ENCODE measurements at places on chromosomes 3 and 15.

DNA sequence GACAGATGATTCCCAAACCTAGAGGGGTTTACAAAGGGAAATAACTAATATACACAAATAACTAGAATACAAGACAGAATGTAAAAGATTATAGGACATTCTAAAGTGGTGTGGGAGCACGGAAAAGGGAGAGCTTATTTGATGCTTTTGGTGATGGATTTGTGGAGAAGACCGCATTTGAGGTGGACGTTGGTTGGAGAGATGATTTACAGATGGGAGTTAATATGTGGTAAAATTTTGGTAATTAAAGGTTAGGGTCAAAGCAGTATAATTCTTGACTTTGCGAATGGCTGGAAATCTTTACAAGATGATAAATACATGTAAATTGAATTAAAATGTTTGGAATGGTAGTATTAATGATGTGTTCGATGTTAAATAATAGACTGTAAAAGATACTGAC lies 1.2 kb downstream of the KNL1 start:
- peak; percentile 3 for DNase-seq
- H3K27me3 ChIP-seq: no peaks in the 10 kb centered on the region
- H3K4me3 ChIP-seq: peak overlapping the region; percentile 55
- peaks cover 8% of the 10 kb centered on the region for H3K4me1 ChIP-seq
- no peak overlapping the region for H3K27ac ChIP-seq
- no peaks in the 10 kb centered on the region for H3K36me3 ChIP-seq

DNA sequence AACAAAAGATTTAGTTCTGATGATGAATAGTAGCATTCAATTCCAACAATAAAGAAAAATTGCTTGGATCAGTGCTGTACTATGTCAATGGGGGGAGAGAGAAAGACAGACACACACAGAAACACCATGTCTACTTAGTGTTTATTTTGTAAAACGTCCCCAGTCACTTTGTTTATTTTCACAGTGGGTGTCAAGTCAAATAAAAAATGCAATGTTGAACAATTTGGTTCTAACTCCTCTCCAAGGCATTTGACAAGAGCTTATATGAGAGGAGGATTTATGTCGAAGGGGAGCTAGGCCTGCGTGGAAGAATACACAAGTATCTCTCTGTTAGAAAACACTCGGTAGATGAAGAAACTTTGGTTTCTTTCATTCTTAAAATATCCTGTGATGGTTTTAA lies 201.7 kb upstream of the SLC2A2 start:
- no peak overlapping the region for H3K27ac ChIP-seq
- H3K27me3 ChIP-seq: no peaks in the 10 kb centered on the region
- no peak for DNase-seq
- peaks cover 9% of the 10 kb centered on the region for H3K4me1 ChIP-seq

DNA sequence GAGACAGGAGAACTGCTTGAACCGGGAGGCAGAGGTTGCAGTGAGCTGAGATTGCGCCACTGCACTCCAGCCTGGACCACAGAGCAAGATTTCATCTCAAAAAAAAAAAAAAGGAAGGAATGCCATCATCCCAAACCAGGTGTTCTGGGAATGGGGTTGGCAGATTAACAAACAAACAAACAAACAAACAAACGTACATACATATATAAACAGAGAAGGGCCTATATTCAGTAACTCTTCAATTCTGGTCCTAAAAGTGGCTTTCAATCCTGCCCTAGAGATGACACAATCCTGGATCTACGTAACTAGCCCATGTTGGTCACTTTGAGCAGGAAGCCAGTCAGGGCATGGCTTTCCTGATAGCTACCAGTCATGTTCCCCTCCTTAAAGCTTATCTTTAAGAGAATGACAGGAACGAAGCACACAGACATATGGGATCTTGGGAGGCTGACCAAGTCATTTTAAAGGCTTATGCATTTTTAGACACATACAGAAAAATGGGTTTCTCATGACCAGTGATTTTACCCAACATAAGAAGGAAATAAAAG lies 29.9 kb upstream of the RAB11A start:
- H3K27ac ChIP-seq: no peak overlapping the region
- no peaks in the 10 kb centered on the region for H3K36me3 ChIP-seq
- no peak for DNase-seq
- H3K27me3 ChIP-seq: no peaks in the 10 kb centered on the region

DNA sequence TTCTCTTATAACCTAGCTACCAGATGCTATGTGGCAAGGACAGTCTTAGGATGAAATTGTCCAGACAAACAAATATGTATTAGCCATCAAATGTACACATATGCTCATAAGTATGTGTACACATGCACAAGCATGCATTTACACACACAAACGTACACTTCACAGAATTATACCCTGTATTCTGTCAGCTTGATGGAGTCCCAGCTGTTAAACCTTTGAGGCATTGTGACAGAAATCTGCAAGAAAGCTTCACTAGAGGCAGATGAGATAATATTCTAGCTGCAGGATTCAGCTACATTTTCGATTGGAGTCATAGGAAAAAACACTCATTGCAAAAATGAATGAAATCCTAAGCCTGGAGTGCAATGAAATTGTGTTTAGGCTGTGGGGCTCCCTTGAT lies 110.6 kb downstream of the CHL1 start:
- no peaks in the 10 kb centered on the region for H3K36me3 ChIP-seq
- no peak overlapping the region for H3K4me3 ChIP-seq
- no peaks in the 10 kb centered on the region for H3K4me1 ChIP-seq
- H3K27ac ChIP-seq: no peak overlapping the region

DNA sequence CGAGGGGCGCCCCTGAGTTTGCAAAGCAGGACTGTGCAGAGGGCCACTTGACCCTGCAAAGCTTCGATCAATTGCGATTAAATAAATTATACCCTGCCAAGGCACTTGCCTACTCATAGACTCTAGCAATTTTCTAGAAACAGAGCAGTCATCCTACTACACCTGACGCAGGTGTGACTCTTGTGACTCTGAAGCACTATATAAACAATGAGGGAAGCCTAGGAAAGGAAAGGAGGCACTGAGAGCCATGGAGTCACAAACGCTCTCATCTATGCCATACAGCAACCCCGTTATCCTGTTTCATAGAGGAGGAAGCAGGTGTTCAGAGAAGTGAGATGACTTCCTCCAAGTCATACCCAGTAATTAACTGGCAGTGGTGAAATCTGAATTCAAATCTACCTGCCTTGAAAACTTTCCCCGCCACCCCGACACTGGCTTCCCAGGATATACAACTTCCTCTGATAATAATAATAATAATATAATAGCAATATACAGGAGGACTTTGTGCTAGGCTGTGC lies 14.4 kb downstream of the ARHGEF3 start:
- H3K4me3 ChIP-seq: no peak overlapping the region
- DNase-seq: no peak
- no peak overlapping the region for H3K27ac ChIP-seq
- H3K27me3 ChIP-seq: no peaks in the 10 kb centered on the region

- DNase-seq: no peak
- no peaks in the 10 kb centered on the region for H3K27me3 ChIP-seq
- peaks cover 83% of the 10 kb centered on the region for H3K36me3 ChIP-seq
- H3K4me3 ChIP-seq: no peak overlapping the region
- no peaks in the 10 kb centered on the region for H3K4me1 ChIP-seq
- H3K27ac ChIP-seq: no peak overlapping the region
These were observed 81.3 kb downstream of the TMEM39A start for GRCh38 chr3:119382134-119382533.

- no peak overlapping the region for H3K4me3 ChIP-seq
- no peaks in the 10 kb centered on the region for H3K36me3 ChIP-seq
- no peak overlapping the region for H3K27ac ChIP-seq
- no peak for DNase-seq
- H3K4me1 ChIP-seq: peaks cover 13% of the 10 kb centered on the region
- no peaks in the 10 kb centered on the region for H3K27me3 ChIP-seq
These were observed 65.6 kb downstream of the ZNF609 start for GRCh38 chr15:64525828-64526530.

GRCh38 chr3:57078635-57079473 lies 18.4 kb downstream of the SPATA12 start:
- DNase-seq: no peak
- no peaks in the 10 kb centered on the region for H3K27me3 ChIP-seq
- peak overlapping the region; percentile 81 for H3K27ac ChIP-seq

GRCh38 chr3:110667216-110667615 lies 404.4 kb upstream of the NECTIN3 start:
- no peaks in the 10 kb centered on the region for H3K4me1 ChIP-seq
- no peaks in the 10 kb centered on the region for H3K36me3 ChIP-seq
